A673 (cell line): ENCODE measurements at places on chromosomes 6 and 20. TPM values are rescaled to one million over a fixed set of nuclear protein-coding genes. Genes with fewer than 3 reads are reported as not detected.

- H3K4me3 ChIP-seq = no peak overlapping the region
- no peak overlapping the region for H3K27ac ChIP-seq
- H3K36me3 ChIP-seq = no peaks in the 10 kb centered on the region
- H3K27me3 ChIP-seq = peaks cover 3% of the 10 kb centered on the region
Measured at GRCh38 chr20:24108581-24108980, 120.0 kb upstream of the GGTLC1 start.

GRCh38 chr20:23479043-23479442 lies 11.9 kb upstream of the CST8 start:
- H3K36me3 ChIP-seq = no peaks in the 10 kb centered on the region
- H3K27me3 ChIP-seq = no peaks in the 10 kb centered on the region
- no peaks in the 10 kb centered on the region for H3K4me1 ChIP-seq
- H3K4me3 ChIP-seq = no peak overlapping the region
- no peak for DNase-seq
- H3K27ac ChIP-seq = no peak overlapping the region

- no peak overlapping the region for H3K27ac ChIP-seq
- no peaks in the 10 kb centered on the region for H3K36me3 ChIP-seq
- H3K4me1 ChIP-seq = no peaks in the 10 kb centered on the region
- peak; percentile 58 for DNase-seq
- no peaks in the 10 kb centered on the region for H3K27me3 ChIP-seq
- H3K4me3 ChIP-seq = no peak overlapping the region
Measured at GRCh38 chr6:116287689-116288282, 8.1 kb upstream of the TSPYL1 start.

The ELOVL4 gene
- 7.0 and 7.9 TPM in 2 replicates for total RNA-seq

The APCDD1L gene
- total RNA-seq = not detected in 2 replicates
